ENCODE measurements at places on chromosomes 7 and 10. TPM values are rescaled to one million over a fixed set of nuclear protein-coding genes. Genes with fewer than 3 reads are reported as not detected.

The RGS10 gene
- polyA plus RNA-seq: 12.2 TPM

The IQCE gene
- 17.4 TPM for polyA plus RNA-seq

The SPDYE6 gene
- polyA plus RNA-seq: 8.0 TPM

The SH2B2 gene
- 3.9 TPM for polyA plus RNA-seq

GRCh38 chr10:121900443-121901174, 27.2 kb downstream of the ATE1 start:
- peak; percentile 84 for DNase-seq

GRCh38 chr7:55214707-55215106, 150.4 kb upstream of the LANCL2 start:
- DNase-seq: no peak

The RTKN2 gene
- 11.8 TPM for polyA plus RNA-seq

GRCh38 chr10:31762316-31762715, 166.3 kb downstream of the ARHGAP12 start:
- no peak for DNase-seq

The ITPRID1 gene
- 0.07 TPM for polyA plus RNA-seq

GRCh38 chr7:100435401-100436304, 644 bp downstream of the PPP1R35 start:
- DNase-seq: peak; percentile 88

The SPDYE16 gene
- polyA plus RNA-seq: 4.9 TPM

GRCh38 chr7:22564511-22565045, 64.6 kb upstream of the STEAP1B start:
- no peak for DNase-seq

The SEC31B gene
- polyA plus RNA-seq: 22.4 TPM

DNA sequence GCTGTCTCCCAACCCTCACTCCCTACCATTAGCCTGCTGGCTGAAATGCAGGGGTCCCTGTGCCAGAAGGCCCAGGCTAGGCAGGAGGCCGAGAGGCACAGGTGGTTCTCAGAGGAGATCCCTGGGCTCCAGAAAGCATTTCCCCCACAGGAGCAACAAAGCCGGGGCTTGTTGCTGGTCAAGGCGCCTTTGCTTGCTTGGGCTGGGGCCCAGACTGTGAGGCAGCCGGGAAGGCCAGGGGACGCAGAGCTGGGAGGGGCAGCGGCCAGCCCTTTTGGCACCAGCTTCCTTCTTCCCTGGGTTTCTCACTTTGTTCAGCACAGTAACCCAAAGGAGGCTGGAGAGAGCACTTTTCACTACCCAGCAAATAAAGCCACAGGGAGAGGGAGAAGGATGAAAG, 48.6 kb downstream of the FBXW4 start:
- DNase-seq: no peak

DNA sequence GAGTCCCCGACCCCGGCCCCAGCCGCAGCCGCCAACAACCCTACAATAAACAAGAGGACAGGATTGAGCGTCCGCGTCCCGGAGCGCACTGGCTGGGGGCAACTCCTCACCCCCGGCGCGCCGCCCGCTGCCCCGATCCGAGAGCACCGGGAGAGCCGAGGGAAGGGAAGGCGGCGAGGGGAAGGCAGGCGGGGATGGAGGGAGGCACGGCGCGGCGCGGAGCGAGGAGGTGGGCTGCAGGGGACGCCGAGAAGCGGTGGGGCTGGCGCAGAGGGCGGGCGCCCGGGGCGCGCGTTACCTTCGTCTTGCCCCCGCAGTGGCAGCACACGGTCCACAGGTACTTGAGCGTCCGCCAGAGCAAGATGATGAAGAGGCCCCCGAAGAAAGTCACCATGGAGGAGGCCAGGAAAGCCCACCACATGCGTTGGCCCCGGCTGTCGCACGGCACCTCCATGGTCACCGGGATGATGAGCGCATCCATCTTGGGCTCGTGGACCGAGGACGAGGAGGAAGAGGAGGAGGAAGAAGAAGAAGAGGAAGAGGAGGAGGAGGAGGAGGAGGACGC, 559 bp downstream of the KCNMA1 start:
- no peak for DNase-seq

DNA sequence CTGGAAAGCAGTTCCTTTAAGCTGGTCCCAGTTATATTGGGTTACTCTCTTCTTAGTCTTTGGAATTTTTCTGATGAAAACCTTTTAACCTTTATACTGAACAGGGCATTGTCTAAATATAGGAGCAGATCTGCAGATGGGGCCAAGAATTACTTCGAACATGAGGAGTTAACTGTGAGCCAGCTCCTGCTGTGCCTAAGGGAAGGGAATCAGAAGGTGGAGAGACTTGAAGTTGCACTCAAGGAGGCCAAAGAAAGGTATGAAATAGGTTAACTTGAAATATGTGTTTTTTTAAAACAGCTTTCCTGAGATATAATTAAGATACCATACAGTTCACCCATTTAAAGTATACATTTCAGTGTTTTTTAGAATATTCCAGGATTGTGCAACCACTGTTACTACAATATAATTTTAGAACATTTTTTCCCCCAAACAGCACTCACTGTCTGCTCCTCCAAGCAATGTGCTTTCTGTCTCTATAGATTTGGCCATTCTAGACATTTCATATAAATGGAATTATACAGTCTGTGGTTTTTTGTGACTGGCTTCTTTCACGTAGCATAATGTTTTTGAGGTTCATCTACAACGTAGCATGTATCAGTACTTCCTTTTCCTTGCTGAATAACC, 18.9 kb downstream of the OPTN start:
- no peak for DNase-seq

DNA sequence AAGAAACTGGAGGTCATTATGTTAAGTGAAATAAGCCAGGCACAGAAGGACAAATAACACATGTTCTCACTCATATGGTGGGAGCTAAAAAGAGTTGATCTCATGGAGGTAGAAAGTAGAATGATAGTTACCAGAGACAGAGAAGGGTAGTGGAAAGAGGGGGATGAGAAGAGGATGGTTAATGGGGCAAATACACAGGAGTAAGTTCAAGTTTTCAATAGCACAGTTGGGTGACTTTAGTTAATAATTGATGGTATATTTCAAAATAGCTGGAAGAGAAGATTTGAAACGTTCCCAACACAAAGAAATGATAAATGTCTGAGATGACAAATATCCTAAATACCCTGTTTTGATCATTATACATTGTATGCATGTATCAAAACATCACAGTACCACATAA, 261.8 kb downstream of the THSD7A start:
- no peak for DNase-seq

The DHX32 gene
- polyA plus RNA-seq: 27.2 TPM

The ITGB8 gene
- polyA plus RNA-seq: 6.2 TPM

GRCh38 chr7:47553309-47553708, 28.6 kb downstream of the TNS3 start:
- no peak for DNase-seq

DNA sequence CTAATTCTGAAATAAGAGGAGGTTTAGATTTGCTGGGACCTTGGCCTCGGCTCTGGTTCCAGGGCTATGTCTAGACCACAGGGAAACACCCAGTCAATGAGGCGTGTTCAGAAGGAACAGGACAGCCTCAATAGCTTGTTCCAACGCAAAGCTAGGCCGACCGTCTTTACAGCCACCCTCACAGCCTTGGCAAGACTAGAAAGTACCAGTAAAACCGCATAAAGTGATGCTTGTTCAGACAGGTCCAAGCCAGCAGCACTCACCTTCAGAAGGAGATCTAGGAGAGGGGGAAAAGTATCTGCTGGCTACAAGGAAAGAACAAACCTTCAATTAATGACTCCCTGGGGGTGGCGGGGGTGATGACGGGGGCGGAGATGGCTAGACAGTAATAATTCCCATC, 50.1 kb upstream of the LMTK2 start:
- no peak for DNase-seq

DNA sequence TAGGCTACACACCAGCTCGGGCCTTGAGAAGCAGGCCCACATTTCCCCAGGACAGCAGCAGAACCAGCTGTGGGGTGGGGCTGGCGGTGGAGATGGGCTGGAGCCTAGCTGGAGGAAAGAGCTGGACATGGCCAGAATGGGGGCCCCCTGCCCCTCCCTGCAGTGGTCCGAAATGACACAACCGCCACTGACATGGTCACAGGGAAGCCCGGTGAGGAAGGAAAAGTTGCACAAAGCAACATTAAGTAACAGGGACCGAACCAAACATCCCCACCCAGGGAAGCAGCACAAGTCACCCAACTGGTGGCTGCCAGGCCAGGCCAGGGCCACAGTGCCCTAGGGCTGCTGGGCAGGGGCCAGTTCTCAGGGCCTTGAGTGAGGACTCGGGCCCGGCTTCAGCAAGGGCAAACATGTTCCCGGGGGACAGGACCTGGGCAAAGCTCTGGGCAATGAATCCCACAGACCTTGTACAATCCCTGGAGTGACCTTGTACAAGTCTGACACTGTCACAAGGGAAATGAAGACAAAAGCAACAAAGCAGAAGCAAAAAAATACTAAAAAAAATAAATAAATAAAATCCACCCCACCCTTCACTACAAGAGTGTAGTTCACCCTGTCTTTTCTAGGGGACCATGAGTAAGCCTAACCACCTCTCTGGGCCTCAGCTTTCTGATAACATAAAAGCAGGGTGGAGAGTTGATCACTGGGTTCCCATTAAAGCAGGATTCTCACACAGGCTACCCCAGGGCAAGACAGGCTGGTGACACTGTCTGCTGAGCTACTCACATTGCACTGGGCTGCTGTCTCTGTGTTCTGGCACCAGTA, 33.0 kb downstream of the PSAP start:
- DNase-seq: peak; percentile 77

GRCh38 chr10:80709866-80710265, 172.2 kb downstream of the SH2D4B start:
- DNase-seq: no peak

GRCh38 chr10:98417481-98417959, 2.5 kb upstream of the PYROXD2 start:
- DNase-seq: no peak

GRCh38 chr10:115921795-115922194, 351.2 kb downstream of the GFRA1 start:
- DNase-seq: no peak

GRCh38 chr10:73859428-73859783, 14.9 kb downstream of the CAMK2G start:
- DNase-seq: no peak

The SLC25A40 gene
- polyA plus RNA-seq: 33.2 TPM

GRCh38 chr7:68730964-68731363, 867.3 kb upstream of the AUTS2 start:
- no peak for DNase-seq

DNA sequence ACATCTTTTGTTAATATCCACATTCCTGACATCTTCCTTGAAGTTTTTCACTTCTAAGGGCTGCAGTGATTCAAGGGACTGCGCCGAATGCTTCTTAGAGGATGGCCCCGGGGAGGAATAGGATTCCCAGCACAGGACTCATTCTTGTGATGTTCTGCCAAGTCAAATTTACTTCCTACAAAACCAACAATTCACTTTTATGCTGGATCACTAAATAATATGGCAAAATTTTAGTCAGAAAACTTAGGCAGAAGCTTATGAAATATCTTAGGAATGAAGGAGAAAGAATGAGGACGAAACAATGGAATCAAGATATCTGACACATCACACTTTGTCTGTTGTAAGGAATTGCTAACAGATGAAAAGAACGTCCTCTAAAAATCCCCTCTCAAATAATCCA, 151.5 kb downstream of the JAZF1 start:
- no peak for DNase-seq

The SEMA4G gene
- polyA plus RNA-seq: 38.3 TPM

The SYT15B gene
- polyA plus RNA-seq: 3.3 TPM

The C10orf105 gene
- polyA plus RNA-seq: 0.28 TPM

The KEL gene
- 2.2 TPM for polyA plus RNA-seq

- peak; percentile 36 for DNase-seq
Measured at GRCh38 chr10:130578532-130579289, 442.5 kb downstream of the GLRX3 start.

The ZNF467 gene
- polyA plus RNA-seq: 26.9 TPM

DNA sequence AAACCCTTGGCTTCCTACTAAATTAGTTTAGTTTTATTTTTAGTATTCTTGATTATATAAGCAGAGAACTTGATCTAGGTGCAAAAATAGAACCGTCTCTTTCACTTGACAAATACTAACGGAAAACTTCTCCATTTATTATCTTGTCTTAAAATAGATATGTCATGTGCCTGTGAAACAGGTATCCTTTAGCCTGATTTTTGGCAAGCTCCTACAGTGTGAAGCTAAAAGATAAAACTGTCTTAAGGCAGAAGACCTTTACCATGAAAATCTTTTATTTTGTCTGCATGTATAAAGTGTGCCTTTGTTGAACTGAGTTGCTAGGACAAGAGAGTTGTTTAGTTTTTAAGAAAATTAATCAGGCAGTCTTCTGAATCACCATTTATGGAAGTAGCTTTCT, 90.6 kb downstream of the CYP51A1 start:
- DNase-seq: no peak

- no peak for DNase-seq
Measured at GRCh38 chr10:30254926-30255325, 94.2 kb downstream of the MTPAP start.

The PAX2 gene
- 0.23 TPM for polyA plus RNA-seq

DNA sequence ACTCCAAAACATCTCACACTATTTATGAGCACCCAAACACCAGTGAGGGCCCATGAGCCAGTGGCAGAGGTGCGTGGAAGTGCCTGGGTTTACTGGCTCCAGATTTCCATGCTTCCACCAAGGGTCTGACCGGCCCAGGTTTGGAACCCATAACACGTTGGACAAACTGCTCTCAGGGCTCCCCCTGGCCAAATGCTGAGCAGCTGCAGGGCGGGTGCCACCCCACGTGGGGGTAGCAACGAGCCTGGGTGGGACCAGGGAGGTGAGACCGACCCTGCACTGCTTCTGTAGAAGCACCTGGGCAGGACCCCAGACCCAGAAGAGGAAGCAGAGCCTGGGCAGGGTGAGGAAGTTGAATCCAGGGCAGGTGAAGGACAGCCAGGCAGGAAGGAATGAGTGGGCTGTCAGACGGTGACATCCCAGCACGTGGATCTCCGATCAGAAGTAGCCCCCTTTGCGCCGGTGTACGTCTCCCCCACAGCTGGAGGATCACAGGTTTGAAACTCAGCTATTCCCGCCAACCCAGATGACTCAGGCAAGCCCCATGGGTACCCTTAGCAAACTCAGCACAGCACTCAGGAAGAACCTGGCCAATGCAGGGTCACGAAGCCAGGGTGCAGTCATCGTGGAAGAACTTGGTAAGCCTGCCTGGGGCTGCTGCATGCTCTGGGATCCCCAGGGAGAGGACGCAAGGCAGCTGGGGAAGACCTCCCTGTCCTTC, 100.4 kb upstream of the DDC start:
- no peak for DNase-seq

The SLC35G1 gene
- polyA plus RNA-seq: 8.7 TPM

The WEE2 gene
- 0.40 TPM for polyA plus RNA-seq

DNA sequence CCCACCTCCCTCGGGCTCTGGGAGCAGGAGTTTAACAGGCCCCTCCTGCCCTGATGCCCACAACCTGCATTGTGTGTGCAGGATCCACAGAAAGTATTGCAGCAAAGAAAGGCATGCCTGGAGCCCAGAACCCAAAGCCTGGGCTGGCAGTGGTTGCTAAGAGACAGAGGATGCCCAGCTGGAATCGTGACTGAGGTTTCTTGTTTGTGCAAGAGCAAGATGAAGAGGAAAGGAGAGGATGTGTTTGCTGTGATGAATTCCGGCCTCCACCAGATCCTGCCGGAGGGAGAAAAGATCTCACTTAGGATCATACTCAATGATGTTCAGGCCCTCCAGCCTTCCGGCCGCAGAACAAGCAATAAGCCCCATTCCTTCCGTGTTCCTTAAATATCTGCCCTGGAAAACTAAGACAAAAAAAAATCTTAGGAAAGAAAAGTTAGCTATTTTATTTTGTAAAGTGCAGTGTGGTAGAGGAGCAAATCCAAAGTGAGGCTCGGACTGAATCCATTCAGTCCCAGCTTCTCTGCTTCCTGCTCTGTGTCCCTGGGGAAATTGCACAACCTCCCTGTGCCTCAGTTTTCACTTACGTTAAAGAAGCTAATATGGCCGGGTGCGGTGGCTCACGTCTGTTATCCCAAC, 57.1 kb downstream of the SLIT1 start:
- DNase-seq: no peak

- DNase-seq: no peak
Measured at GRCh38 chr7:133314084-133314483, 61.2 kb downstream of the EXOC4 start.
